ENCODE measurements at places on chromosomes 13 and 19.
A peak's percentile ranks its signal among the peaks of the same experiment; 100 is the strongest.

- no peak for DNase-seq
Measured at GRCh38 chr13:51999921-52000320, 11.3 kb downstream of the ATP7B start.

DNA sequence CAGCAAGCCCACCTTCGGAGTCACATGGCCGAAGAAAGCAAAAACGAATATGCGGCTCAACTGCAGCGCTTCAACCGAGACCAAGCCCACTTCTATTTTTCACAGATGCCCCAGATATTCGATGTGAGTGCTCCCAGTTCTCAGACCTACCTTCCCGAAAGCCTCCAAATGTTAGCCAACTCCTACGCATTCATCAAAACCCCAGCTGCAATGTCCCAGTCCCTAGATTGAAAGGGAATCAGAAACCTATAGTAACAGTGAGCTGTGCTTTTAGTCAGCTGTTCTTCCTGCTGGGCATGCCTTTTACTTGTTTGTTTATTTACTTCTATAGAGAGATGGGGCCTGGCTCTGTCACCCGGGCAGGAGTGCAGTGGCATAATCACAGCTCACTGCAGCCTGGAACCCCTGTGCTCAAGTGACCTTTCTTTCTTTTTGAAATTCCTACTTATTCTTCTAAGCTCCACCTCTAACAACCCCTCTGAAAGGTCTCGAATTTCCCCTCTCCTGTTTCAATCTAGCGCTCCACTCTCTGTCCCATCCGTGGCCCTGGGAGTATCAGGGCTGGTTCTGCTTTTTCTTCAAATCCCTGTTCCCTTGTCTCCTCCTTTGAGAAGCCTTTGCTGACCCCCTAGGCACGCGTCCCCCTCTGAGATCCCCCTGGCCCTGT, 4.4 kb downstream of the TRIP10 start:
- no peak for DNase-seq

- DNase-seq = no peak
Measured at GRCh38 chr19:398719-399118, 10.2 kb downstream of the C2CD4C start.

- peak; percentile 8 for DNase-seq
Measured at GRCh38 chr19:32104153-32104849, 241.1 kb upstream of the ZNF507 start.

DNA sequence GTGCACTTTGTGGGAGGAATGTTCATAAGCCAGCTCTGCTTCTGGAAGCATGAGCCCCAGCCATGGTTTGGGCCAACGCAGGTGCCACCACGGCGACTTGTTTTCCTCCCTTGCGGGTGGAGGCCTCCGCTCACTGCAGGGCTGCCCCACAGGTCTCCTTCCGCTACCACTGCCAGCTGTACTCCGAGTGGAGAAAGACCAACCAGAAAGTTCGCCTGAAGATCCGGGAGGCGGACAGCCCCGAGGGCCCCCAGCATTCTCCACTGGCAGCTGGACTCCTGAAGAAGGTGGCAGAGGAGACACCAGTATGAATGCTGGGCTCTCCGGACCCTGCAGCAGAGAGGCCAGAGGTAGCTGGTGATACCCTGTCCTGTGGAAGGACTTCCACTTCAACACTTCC, 6.5 kb upstream of the HNRNPM start:
- no peak for DNase-seq

GRCh38 chr19:42420055-42420544, 7.1 kb downstream of the LIPE start:
- peak; percentile 84 for DNase-seq

DNA sequence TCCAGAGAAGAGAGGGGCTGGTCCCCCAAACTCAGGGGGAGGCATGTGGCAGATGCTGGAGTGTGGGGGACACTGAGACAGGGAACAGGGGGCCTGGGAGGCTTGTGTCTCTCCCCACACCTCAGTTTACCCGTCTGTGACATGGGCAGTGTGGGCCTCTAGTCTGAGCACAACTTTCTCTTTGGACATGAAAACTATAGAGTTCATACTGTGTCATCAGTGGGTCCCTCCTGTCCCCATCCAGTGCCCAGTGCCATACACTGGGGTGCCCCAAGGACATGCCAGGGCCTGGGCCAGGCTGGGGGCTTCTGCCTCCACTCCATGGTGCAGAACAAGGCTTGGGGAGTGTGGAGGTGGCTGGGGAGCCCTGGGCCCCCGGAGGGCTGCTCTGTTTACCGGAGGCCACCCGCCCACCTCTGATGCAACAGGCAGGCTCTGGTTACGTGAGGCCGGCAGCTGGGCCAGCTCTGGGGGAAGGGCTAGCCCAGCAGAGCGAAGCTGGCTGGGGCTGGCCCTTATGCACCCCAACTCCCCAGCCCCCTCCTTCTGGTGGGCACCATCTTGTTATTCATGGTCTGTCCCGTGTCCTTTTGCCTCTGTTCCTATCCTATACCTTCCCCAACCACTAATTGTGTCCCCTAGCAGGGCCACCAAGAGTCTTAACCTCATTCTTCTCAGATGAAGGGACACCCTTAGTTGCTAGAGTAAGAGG, 1.9 kb upstream of the MEF2B start:
- peak; percentile 61 for DNase-seq

GRCh38 chr13:61255040-61255796, 160.4 kb downstream of the PCDH20 start:
- peak; percentile 78 for DNase-seq

DNA sequence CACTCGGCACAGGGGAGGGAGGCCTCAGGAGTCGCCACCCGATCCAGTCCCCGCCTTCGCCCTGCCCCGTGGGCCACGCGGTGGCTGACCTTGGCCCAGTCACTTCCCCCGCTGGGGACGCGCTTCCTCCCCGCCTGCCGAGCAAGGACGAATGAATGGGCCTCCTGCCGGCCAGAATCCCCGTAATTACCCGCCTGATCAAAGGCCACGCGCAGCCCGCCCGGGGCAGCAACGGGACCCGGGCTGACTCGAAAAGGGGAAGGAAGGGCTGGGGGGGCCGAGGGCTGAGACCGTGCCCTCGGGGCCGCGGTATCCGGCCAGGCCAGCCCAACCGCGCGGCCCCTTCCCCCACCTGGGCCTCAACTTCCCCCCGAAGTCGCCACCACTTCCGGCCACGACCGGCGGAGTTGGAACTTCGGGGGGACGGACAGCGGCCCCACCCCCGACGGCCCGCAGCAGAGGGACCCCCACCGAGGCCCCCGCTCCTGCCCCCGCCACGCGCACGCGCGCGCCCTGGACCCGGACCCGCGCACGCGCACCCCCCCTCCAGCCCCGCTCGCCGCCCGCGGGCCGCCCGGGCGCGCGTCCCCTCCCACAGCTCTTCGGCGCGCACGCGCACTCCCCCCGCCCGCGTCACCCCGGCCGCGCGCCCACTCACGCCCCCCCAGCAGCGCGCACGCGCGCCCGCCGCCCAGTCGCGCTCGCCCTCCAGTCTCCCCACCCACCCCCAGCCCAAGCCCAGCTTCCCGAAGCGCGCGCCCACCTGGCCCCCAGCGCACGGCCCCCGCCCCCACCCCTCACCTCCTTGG, 520 bp downstream of the ZNF787 start:
- DNase-seq = peak; percentile 67

GRCh38 chr19:51548891-51549305, 17.4 kb upstream of the SIGLEC6 start:
- no peak for DNase-seq

DNA sequence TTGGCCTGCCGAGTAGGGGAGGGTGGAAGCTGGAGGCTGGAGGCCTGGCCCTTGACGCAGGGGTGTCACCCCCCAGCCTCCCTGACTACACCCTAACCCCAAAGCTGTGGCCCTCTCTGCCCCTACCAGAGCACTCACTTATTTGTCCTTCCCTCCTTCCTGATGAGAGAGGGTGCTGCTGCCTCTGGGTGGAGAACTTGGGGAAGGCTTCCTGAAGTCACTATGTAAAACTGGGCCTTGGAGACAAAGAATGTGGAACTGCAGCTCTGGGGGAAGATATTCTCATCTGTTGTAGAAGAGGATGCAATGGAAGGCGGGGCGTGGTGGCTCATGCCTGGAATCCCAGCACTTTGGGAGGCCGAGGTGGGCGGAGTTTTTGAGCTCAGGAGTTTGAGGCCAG, 485.2 kb downstream of the ZNF536 start:
- DNase-seq = peak; percentile 20
